ENCODE measurements at places on chromosomes 1 and 21. TPM values are rescaled to one million over a fixed set of nuclear protein-coding genes. Genes with fewer than 3 reads are reported as not detected.

Gene SLC19A1
- 32.2 TPM for total RNA-seq

Gene TEX38
- not detected for total RNA-seq

Gene ABCA4
- 0.10 TPM for total RNA-seq

Gene LRRC7
- total RNA-seq: not detected

DNA sequence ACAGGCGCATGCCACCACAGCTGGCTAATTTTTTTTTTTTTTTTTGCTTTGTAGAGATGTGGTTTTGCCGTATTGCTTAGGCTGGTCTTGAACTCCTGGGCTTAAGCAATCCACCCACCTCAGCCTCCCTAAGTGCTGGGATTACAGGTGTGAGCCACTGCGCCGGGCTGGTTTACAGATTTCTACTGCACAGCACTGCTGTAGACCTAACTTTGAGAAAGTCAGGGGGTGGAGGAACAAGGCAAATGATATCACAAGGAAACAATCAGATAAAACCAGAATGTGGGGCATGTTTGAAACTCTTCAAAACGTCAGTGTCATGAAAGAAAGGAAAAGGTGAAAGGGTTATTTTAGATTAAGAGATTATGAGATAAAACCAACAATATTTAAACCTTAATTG lies 45.3 kb downstream of the URB2 start:
- no peak for DNase-seq
- no peak overlapping the region for H3K27ac ChIP-seq
- no peak overlapping the region for H3K4me3 ChIP-seq
- peaks cover 17% of the 10 kb centered on the region for H3K4me1 ChIP-seq
- H3K27me3 ChIP-seq: peaks cover 2% of the 10 kb centered on the region

DNA sequence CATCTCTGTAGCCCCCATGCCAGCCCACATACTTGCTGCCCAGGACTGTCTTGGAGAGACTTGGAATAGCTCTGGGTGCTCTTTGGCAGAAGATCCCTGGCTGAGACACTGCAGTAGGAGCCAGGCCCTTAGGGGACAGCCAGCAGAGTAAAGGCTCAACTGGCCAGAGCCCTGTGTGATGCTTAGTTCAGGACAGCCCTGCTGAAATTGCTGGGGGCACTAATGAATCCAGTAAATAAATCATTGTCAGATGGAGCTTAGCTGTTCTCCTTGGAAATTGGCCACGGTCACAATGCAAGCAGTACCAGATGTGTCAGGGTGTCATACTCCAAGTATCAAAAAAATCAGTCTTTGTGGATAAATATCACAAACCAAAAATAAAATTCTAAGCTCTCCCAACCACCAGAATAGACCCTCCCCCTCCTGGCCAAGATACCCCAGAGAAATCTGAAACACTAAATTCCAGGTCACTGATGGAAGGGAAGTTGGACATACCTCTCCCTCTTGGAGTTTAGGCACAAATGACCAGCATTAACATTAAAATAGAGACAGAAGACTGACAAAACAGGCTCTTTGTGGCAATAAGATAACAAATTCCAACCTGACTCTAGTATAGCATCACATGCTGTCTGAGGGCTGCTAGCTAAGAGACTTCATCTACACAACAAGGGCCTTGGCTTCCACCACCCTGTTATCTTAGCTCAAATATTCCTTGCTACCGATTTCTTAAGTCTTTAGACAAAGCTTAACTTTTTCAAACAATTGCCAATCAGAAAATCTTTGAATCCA lies 83.2 kb upstream of the DNAH14 start:
- no peaks in the 10 kb centered on the region for H3K4me1 ChIP-seq
- H3K4me3 ChIP-seq: no peak overlapping the region
- no peaks in the 10 kb centered on the region for H3K36me3 ChIP-seq
- no peak for DNase-seq

DNA sequence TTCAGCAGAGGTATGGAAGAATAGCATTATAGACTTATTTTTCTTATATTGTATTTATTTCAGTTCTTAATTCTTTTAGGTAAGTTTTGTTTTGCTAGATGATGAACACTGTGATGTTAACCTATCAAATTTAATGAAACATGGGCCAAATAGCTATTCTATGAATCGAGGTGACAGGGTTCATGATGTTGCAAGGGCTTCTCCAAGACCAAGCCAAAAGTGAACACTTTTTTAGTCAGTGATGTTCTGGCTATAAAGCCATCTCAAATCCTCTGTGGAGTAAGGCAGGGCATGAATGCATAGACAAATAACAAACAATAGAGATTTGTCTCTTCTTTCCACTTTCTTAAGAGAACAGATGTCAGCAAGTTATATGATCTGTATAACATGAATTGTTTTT lies 26.7 kb downstream of the C1orf146 start:
- H3K4me1 ChIP-seq: no peaks in the 10 kb centered on the region
- H3K27ac ChIP-seq: no peak overlapping the region
- DNase-seq: no peak
- no peaks in the 10 kb centered on the region for H3K27me3 ChIP-seq
- peaks cover 1% of the 10 kb centered on the region for H3K36me3 ChIP-seq

DNA sequence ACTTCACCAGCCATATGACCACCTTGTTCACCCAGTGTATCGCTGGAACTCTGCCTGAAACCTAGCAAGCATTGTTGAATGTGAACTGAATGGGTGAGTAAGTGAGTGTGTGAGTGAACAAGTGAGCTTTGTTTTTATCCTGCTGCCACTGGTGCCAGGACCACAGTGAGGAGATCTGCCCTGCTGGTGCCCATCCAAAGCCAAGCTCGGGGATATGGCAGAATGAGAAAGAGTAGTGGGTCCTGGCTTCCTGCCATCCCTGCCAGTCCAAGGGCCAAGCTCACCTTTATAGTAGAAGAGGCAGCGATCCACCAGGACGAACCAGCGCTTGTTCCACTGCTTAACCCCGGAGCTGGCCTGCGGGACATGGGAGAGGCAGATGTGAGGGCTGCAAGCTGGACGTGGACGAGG lies 53.4 kb upstream of the GOLT1A start:
- H3K4me1 ChIP-seq: no peaks in the 10 kb centered on the region
- H3K27me3 ChIP-seq: no peaks in the 10 kb centered on the region
- no peak for DNase-seq
- no peaks in the 10 kb centered on the region for H3K36me3 ChIP-seq
- no peak overlapping the region for H3K4me3 ChIP-seq

GRCh38 chr1:97192872-97193572 lies 471.4 kb downstream of the PTBP2 start:
- H3K36me3 ChIP-seq: peaks cover 25% of the 10 kb centered on the region
- H3K27me3 ChIP-seq: no peaks in the 10 kb centered on the region
- H3K4me1 ChIP-seq: no peaks in the 10 kb centered on the region

GRCh38 chr1:241485554-241485992 lies 34.0 kb downstream of the FH start:
- peaks cover 5% of the 10 kb centered on the region for H3K27me3 ChIP-seq
- no peak overlapping the region for H3K4me3 ChIP-seq
- no peaks in the 10 kb centered on the region for H3K36me3 ChIP-seq
- peaks cover 17% of the 10 kb centered on the region for H3K4me1 ChIP-seq
- no peak overlapping the region for H3K27ac ChIP-seq

DNA sequence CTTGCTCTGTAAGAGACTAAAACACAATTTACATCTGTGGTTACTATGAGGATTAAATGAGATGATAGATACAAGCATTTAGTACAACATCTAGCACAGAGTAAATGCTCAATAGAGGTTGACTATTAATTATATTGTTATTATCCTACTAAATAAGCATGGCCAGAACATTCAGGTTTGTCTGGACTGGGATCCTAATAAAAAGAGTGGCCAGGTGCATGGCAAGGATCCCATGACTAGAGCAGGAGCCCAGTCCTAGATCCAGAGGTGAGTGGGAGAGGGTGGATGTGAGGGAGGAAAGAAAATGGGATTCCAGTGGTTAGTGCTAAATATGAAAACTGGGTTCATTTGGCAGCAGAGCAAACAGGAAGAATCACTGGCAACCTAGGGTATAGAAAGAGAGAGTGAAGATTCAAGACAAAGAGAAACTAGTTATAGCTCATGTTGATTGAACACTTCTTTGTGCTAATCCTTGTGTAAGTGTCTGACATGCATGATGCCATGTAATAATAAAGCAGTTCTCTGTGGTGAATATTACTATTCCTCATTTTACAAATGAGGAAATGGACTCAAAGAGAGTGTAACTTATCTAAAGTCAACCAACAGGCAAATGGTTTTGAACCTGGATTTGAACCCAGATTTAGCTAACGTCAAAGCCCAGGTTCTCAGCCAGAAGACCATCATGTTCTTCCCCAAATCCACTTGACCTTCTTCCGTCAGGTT lies 71.1 kb upstream of the FGGY start:
- H3K4me1 ChIP-seq: no peaks in the 10 kb centered on the region
- H3K4me3 ChIP-seq: no peak overlapping the region
- no peak overlapping the region for H3K27ac ChIP-seq
- no peaks in the 10 kb centered on the region for H3K27me3 ChIP-seq

DNA sequence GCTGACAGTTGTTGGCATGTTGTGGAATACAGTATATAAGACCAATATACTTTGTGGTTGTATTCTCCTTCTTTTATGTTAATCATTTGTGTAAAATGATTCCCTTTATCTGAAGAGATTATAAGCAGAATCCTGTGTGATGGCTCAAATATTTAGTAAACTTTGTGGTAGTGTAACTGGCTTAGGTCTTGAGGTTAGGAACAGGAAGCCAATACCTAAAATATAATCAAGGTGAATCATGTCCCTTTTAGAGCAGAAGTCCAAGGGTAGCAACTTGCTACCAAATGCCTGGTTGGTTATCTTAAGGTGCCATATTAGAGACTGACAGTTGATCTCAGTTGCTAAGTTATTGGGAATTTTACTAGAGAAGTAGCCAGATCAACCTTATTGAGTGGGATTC lies 398.5 kb upstream of the ADAMTS5 start:
- H3K27me3 ChIP-seq: no peaks in the 10 kb centered on the region
- H3K27ac ChIP-seq: no peak overlapping the region
- DNase-seq: no peak
- H3K4me1 ChIP-seq: no peaks in the 10 kb centered on the region

DNA sequence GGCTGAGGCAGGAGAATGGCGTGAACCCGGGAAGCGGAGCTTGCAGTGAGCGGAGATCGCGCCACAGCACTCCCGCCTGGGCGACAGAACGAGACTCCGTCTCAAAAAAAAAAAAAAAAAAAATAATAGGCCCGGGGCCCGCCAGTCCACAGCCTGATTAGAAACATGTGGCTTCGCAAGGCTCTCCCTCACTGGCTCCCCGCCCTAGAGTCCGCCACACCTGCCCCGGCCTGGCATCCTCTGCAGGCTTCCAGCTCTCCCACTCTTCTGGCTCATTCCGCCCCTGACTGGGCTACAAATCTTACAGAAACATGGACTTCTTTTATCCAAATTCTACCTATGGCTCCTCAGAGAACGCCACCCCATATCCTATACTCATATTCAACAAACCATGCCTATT lies 32.4 kb downstream of the PGBD5 start:
- H3K36me3 ChIP-seq: no peaks in the 10 kb centered on the region
- DNase-seq: no peak
- peaks cover 27% of the 10 kb centered on the region for H3K27me3 ChIP-seq
- no peaks in the 10 kb centered on the region for H3K4me1 ChIP-seq
- H3K27ac ChIP-seq: no peak overlapping the region
- no peak overlapping the region for H3K4me3 ChIP-seq

Measured in activated naive CD4-positive, alpha-beta T cell treated with anti-CD3 and anti-CD28 coated beads for 36 hours (primary cell).